ENCODE measurements at places on chromosomes 3 and 15.

DNA sequence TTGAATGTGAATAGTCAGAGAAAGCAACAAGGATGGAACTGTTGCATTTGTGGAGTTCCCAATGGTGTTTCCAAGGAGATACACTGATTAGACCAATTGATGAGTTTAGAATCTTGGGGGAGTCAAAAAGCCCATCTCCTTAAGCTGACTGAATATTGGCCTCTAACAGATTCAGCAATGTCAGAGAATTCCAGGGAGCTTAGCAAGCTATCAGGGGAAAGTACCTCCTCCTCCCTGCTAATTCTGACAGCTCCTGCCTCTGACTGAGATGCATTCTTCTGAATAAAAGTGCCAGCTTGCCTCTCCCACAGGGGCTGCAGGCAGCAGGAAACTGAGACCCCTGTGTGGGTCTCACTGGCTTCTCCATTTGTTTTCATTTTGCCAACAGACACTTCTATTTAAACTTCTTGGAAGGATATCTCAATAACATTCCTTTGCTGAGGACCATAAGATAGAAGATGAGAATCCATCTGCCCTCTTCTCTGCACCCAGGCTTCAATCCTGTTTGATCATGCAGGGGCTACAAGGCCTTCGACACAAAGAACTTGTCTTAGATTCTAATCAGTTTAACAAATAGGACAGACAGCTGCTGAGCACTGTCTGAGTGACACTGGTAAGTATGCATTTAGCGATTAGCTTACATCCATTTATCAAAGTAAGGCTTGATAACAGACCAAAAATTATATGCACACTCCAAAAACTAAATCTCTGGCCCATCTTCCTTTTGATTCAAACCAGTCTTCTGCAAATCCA lies 1080.8 kb downstream of the TUSC7 start:
- no peak overlapping the region for H3K27ac ChIP-seq
- no peaks in the 10 kb centered on the region for H3K36me3 ChIP-seq
- no peaks in the 10 kb centered on the region for H3K27me3 ChIP-seq
- H3K4me3 ChIP-seq = no peak overlapping the region

DNA sequence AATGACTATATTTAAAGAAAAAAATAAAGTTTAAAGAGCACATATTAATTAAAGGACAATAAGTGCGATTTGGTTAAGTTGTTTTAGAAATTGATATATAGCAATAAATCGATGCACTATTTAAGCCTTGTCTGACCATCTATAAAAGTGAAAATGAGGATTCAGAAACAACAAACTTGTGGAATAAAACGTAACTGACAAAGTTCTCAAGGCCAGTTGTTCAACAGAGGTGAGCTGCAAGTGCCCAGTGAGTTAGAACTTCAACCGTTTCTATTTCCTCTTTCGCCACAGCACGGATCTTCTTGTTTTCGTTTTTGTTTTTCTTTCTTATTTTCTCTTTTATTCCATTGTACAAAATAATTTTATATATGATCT lies 724.9 kb upstream of the ARRDC4 start:
- peaks cover 6% of the 10 kb centered on the region for H3K4me1 ChIP-seq
- no peaks in the 10 kb centered on the region for H3K36me3 ChIP-seq
- peak overlapping the region; percentile 17 for H3K4me3 ChIP-seq
- no peak for DNase-seq
- no peaks in the 10 kb centered on the region for H3K27me3 ChIP-seq

DNA sequence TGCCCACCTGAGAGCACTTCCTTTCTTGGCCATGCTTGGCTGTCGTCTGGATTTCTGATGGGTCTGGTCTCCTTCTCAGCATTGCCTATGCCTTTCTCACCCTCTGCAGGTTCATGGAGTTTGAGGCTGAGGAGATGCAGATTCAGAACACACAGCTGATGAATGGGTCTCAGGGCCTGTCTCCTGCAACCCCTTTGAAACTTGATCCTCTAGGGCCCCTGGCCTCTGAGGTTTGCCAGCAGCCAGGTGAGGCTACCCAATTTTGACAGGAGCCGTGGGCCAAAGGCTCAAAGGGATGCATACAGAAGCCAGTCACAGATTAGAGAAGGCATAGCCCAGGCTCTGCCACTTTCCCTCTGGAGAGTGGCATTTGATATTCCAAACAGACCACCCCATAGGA lies 10.5 kb downstream of the NUTM1 start:
- no peak overlapping the region for H3K27ac ChIP-seq
- H3K4me3 ChIP-seq = no peak overlapping the region
- no peak for DNase-seq
- H3K27me3 ChIP-seq = no peaks in the 10 kb centered on the region
- H3K36me3 ChIP-seq = no peaks in the 10 kb centered on the region

- H3K27ac ChIP-seq = no peak overlapping the region
- H3K4me3 ChIP-seq = no peak overlapping the region
Measured at GRCh38 chr15:38930851-38931572, 366.4 kb upstream of the RASGRP1 start.

- H3K27me3 ChIP-seq = no peaks in the 10 kb centered on the region
- no peak overlapping the region for H3K4me3 ChIP-seq
- no peaks in the 10 kb centered on the region for H3K36me3 ChIP-seq
- H3K4me1 ChIP-seq = no peaks in the 10 kb centered on the region
- no peak overlapping the region for H3K27ac ChIP-seq
- DNase-seq = no peak
Measured at GRCh38 chr3:86221601-86222000, 769.3 kb downstream of the VGLL3 start.

DNA sequence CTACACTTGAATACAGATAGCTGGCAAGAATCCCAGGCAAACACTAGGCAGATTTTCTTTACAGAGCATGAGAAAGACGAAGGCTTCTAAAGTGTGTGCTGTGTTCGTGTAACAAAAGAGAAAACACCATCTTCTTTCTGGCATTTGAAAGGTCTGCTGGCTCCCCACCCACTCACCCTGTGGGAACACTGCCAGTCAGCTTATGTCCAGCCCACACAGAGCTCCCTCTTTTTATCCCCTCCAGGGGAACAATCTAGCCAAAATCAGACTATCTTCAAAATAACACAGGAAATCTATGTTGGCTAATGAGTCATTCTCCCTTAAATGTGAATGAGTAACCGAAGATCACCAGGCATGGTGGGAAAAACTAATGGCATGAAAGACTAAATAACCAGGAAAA lies 45.6 kb upstream of the PAQR5 start:
- H3K4me3 ChIP-seq = no peak overlapping the region
- no peaks in the 10 kb centered on the region for H3K4me1 ChIP-seq
- no peak overlapping the region for H3K27ac ChIP-seq

GRCh38 chr15:65423976-65424679 lies 1.4 kb upstream of the IGDCC4 start:
- H3K36me3 ChIP-seq = no peaks in the 10 kb centered on the region
- H3K27me3 ChIP-seq = no peaks in the 10 kb centered on the region
- no peak overlapping the region for H3K4me3 ChIP-seq
- no peak overlapping the region for H3K27ac ChIP-seq
- peaks cover 9% of the 10 kb centered on the region for H3K4me1 ChIP-seq
- no peak for DNase-seq

GRCh38 chr15:48085591-48085930 lies 35.2 kb upstream of the SLC24A5 start:
- H3K4me3 ChIP-seq = no peak overlapping the region
- no peak overlapping the region for H3K27ac ChIP-seq
- no peaks in the 10 kb centered on the region for H3K4me1 ChIP-seq
- no peaks in the 10 kb centered on the region for H3K36me3 ChIP-seq
